Karpas-422 (cell line): ENCODE measurements at places on chromosomes 3 and 15.

GRCh38 chr3:71421820-71422566 is 161.5 kb downstream of the FOXP1 start:
- no peaks in the 10 kb centered on the region for H3K27me3 ChIP-seq
- 0 out of 2 replicates have a peak, but pooled peaks cover 6% of the 10 kb centered on the region for H3K36me3 ChIP-seq
- H3K4me3 ChIP-seq = peak overlapping the region; percentile 60
- H3K27ac ChIP-seq = peak overlapping the region; percentile 98

DNA sequence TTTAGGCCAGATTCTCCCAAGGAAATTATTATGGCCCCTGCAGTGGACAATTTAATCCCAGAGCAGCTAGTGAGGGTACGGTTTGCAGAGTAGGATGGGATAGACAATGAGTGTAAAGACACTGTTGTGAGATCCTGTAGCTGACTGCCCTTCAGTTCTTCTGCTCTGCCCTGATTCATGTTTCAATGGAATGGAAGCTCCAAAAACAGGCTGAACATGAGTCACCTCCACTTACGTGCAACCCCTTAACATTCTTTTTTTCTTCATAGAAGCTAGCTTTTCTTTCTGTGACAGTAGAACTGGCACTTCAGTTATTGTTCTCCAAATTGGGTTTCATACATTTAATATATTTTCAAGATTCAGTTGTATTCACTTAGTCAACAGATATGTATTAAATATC is 32.1 kb downstream of the CLDN18 start:
- no peaks in the 10 kb centered on the region for H3K36me3 ChIP-seq
- no peak overlapping the region for H3K4me3 ChIP-seq
- DNase-seq = no peak
- no peak overlapping the region for H3K27ac ChIP-seq

DNA sequence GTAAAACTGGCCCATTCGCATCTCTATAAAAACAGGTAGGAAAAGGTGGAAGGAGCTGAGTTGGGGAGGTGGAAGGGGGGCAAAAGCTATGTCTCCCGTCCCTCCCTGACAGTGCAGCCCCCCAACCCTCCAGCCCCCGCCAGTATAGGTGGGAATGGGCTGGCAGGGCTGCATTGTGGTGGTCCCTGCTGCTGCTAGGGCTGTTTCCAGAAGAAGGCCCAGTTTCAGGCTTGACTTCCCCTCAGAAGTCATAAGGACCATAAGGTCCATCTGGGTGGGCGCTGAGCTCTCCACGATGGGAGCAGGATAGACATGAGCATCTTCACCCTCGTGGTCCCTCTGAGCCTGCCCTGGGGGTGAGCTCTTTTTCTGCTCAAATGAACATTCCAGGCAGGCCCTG is 44.2 kb downstream of the APBA2 start:
- no peaks in the 10 kb centered on the region for H3K36me3 ChIP-seq
- DNase-seq = no peak
- H3K27me3 ChIP-seq = no peaks in the 10 kb centered on the region
- H3K4me3 ChIP-seq = no peak overlapping the region
- no peak overlapping the region for H3K27ac ChIP-seq

DNA sequence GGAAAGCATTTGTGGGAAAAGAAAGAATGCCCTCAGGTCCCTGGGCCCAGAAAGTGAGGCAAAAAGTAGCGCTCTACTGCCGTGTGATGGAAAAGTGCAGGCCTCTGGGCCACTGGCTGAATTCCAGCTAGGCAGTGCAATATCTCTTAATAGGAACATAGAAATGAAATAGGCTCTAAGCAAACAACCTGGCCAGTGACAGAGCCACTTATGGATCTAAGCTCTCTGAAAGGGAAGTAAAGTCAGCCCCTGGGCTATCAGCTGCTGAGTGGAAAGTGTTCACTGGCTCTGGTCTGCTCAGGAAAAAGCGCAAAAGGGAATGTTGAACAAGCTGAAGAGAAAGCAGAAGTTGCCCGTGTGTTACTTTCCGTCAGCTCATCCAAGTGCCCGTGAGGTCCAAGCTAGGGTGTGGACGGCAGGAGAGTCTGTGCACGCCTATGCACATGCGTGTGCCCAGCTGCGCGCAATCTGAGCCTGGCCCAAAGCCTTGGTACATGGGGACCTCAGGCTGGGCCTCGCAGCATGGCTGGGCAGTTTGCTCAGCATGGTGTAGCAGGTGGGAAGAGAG is 74.0 kb upstream of the RAD18 start:
- no peak overlapping the region for H3K4me3 ChIP-seq
- DNase-seq = no peak
- H3K27me3 ChIP-seq = no peaks in the 10 kb centered on the region
- H3K36me3 ChIP-seq = no peaks in the 10 kb centered on the region
- H3K4me1 ChIP-seq = no peaks in the 10 kb centered on the region

GRCh38 chr3:177449360-177450006 is 252.2 kb upstream of the TBL1XR1 start:
- no peak overlapping the region for H3K4me3 ChIP-seq
- H3K27ac ChIP-seq = no peak overlapping the region

GRCh38 chr3:40226636-40227035 is 82.9 kb upstream of the EIF1B start:
- no peaks in the 10 kb centered on the region for H3K27me3 ChIP-seq
- DNase-seq = no peak
- H3K4me3 ChIP-seq = no peak overlapping the region
- peaks cover 18% of the 10 kb centered on the region for H3K4me1 ChIP-seq

GRCh38 chr3:124887177-124887931 is at the start of gene ITGB5:
Gene ITGB5, minus strand, starts transcription at chr3:124887365. Its CDS starts 365 bp downstream, at chr3:124887000.
- H3K4me3 ChIP-seq = no peak within 1 kb of the TSS
- no peaks in the 10 kb centered on the region for H3K4me1 ChIP-seq
- H3K27ac ChIP-seq = no peak within 1 kb of the TSS
- no peaks in the 10 kb centered on the region for H3K27me3 ChIP-seq

GRCh38 chr3:112881891-112882290 is 35.2 kb upstream of the CD200R1L start:
- no peak overlapping the region for H3K4me3 ChIP-seq
- no peaks in the 10 kb centered on the region for H3K36me3 ChIP-seq
- no peaks in the 10 kb centered on the region for H3K4me1 ChIP-seq
- H3K27ac ChIP-seq = no peak overlapping the region

DNA sequence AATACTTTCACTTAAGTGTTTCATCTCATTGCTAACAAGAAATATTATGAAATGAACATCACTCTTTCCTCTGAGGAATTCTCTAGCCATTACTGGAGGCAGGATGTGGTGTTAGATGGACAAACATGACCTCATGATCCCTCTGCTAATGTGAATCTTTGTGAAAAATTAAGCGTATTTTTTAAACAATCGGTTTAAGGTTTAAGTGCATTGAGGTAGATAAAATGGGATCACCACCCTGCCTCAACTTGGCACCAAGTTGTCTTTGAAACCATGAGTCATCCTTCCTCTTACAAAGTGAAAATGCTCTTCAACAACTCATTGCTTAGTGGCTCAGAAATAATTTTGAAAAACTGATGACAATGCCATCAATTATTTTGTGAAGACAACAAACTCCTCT is 76.0 kb upstream of the DCBLD2 start:
- no peak overlapping the region for H3K4me3 ChIP-seq
- no peak overlapping the region for H3K27ac ChIP-seq
- no peaks in the 10 kb centered on the region for H3K36me3 ChIP-seq
- no peaks in the 10 kb centered on the region for H3K4me1 ChIP-seq
- DNase-seq = no peak

- H3K27ac ChIP-seq = no peak overlapping the region
- DNase-seq = no peak
- no peak overlapping the region for H3K4me3 ChIP-seq
- no peaks in the 10 kb centered on the region for H3K27me3 ChIP-seq
- H3K36me3 ChIP-seq = no peaks in the 10 kb centered on the region
Measured at GRCh38 chr3:36401056-36401455, 20.8 kb downstream of the STAC start.

GRCh38 chr15:89874926-89875564 is 18.7 kb downstream of the AP3S2 start:
- DNase-seq = peak; percentile 95
- 0 out of 2 replicates have a peak overlapping the region, but pooled peaks have one; percentile 8 for H3K27ac ChIP-seq
- peaks cover 28% of the 10 kb centered on the region for H3K36me3 ChIP-seq
- no peaks in the 10 kb centered on the region for H3K27me3 ChIP-seq
- H3K4me1 ChIP-seq = peaks cover 21% of the 10 kb centered on the region

GRCh38 chr15:65044724-65045481 is at the start of gene SLC51B:
Gene SLC51B, plus strand, starts transcription at chr15:65045387. Its CDS starts 4,618 bp downstream, at chr15:65050005.
- H3K4me3 ChIP-seq = no peak within 1 kb of the TSS
- peaks cover 10% of the 10 kb centered on the region for H3K4me1 ChIP-seq
- H3K36me3 ChIP-seq = no peaks in the 10 kb centered on the region
- no peak within 1 kb of the TSS for H3K27ac ChIP-seq
- no peaks in the 10 kb centered on the region for H3K27me3 ChIP-seq

DNA sequence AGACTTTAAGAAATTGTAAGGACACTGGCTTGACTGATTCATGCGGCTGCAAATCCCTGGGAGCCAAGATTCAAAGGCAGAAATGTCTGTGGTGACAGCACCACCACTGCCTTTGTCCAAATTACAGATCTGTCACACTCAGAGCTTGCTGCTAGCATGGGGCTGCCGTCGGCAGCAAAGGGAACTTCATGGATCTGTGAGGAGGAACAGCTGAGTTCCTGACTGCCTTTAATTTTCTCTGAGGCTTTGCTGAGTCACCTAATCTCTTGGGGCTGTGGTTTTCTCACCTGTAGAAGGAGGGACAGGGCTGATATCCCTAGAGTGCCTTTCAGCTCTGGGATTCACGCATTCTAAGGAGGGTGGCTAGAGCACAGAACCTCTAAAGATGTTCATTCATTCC is 4.1 kb upstream of the PAK6 start:
- H3K4me1 ChIP-seq = peaks cover 49% of the 10 kb centered on the region
- peak overlapping the region; percentile 76 for H3K27ac ChIP-seq
- no peaks in the 10 kb centered on the region for H3K36me3 ChIP-seq
- H3K27me3 ChIP-seq = no peaks in the 10 kb centered on the region

GRCh38 chr3:62332835-62333244 is 40.5 kb downstream of the FEZF2 start:
- peak; percentile 68 for DNase-seq
- H3K27me3 ChIP-seq = no peaks in the 10 kb centered on the region
- no peak overlapping the region for H3K4me3 ChIP-seq
- H3K4me1 ChIP-seq = no peaks in the 10 kb centered on the region
- no peak overlapping the region for H3K27ac ChIP-seq

DNA sequence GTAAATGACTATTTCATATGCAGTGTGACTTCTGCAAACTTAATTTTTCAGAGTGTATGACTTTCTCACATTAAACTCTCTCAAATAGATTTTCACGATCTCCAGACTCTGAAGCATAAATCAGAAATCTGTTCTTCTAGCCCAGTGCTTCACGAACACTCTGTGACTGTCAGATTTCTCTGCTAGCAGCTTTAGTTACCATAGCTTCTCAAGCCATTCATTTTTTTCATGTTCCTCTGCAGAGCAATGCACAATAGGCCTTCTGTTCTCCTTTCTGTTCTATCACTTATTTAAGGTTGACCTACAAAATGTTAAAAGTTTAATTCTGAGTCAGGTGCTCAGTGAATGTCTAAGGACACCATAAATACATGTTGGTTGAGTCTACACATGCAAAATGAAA is 1102.2 kb downstream of the TUSC7 start:
- no peaks in the 10 kb centered on the region for H3K4me1 ChIP-seq
- H3K27ac ChIP-seq = no peak overlapping the region
- H3K27me3 ChIP-seq = no peaks in the 10 kb centered on the region
- no peaks in the 10 kb centered on the region for H3K36me3 ChIP-seq

DNA sequence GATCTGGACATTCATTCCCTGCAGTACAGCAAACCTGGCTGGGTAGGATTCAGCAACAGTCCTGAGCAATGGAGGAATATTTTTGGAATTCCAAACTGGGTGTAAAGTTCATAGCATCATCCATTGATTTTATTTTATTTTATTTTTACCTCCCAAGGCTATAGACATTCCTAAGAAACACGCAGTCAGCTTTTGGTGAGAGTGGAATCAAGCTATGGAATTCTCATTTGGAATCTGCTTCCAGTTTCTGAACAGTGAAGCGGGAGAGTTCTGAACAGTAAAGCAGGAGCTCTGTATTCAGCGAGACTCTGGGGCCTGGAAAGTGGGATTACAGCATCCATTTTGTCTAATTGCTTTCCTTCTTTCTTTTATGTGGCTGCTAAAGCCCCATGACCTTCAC is 1.4 kb upstream of the PDZRN3 start:
- no peak overlapping the region for H3K4me3 ChIP-seq
- H3K4me1 ChIP-seq = no peaks in the 10 kb centered on the region
- H3K36me3 ChIP-seq = no peaks in the 10 kb centered on the region

GRCh38 chr3:196016485-196016884 is 65.4 kb downstream of the TFRC start:
- no peaks in the 10 kb centered on the region for H3K36me3 ChIP-seq
- H3K27me3 ChIP-seq = 0 out of 2 replicates have a peak, but pooled peaks cover 2% of the 10 kb centered on the region
- no peaks in the 10 kb centered on the region for H3K4me1 ChIP-seq
- no peak overlapping the region for H3K4me3 ChIP-seq
- DNase-seq = no peak

DNA sequence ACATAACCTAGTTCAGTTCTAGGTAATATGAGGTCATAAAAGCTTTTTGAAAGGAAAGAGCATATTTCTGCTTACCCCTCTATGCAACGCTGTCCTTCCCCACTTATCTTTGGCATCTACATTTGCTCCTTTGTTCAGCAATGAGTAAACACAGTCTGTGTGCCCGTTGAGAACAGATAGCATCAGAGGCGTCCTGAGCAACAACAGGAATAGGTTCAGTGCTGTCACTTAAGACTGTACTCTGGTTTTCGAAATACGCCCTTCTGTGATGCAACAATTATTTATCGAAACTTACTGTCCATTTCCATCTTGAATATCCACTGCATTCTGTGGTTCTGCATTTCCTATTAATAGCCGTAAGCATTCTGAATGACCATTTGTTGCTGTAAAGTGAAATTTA is 84.4 kb downstream of the BTD start:
- no peak overlapping the region for H3K27ac ChIP-seq
- H3K4me1 ChIP-seq = peaks cover 20% of the 10 kb centered on the region
- H3K27me3 ChIP-seq = no peaks in the 10 kb centered on the region

GRCh38 chr3:194053136-194053535 is 82.8 kb upstream of the HES1 start:
- H3K4me1 ChIP-seq = peaks cover 8% of the 10 kb centered on the region
- no peak overlapping the region for H3K27ac ChIP-seq
- 0 out of 2 replicates have a peak, but pooled peaks cover 5% of the 10 kb centered on the region for H3K36me3 ChIP-seq
- peaks cover 9% of the 10 kb centered on the region; the same call in 1 of the 2 replicates for H3K27me3 ChIP-seq

GRCh38 chr3:174700736-174701135 is 158.4 kb upstream of the NAALADL2 start:
- no peak overlapping the region for H3K4me3 ChIP-seq
- no peaks in the 10 kb centered on the region for H3K4me1 ChIP-seq
- H3K27me3 ChIP-seq = no peaks in the 10 kb centered on the region
- H3K27ac ChIP-seq = no peak overlapping the region
- H3K36me3 ChIP-seq = no peaks in the 10 kb centered on the region
